Stimulated activated CD4-positive, alpha-beta T cell treated with anti-CD3 and anti-CD28 coated beads, Interleukin-12 subunit alpha, Interleukin-12 subunit beta, amount 100 ng/mL, for 48 hours (primary cell): ENCODE measurements at places on chromosomes 3 and 15.

- no peak for DNase-seq
These were observed 77.9 kb downstream of the SPSB4 start for GRCh38 chr3:141129049-141129448.

- no peak for DNase-seq
These were observed 9.2 kb upstream of the EPHA3 start for GRCh38 chr3:89098173-89098572.

DNA sequence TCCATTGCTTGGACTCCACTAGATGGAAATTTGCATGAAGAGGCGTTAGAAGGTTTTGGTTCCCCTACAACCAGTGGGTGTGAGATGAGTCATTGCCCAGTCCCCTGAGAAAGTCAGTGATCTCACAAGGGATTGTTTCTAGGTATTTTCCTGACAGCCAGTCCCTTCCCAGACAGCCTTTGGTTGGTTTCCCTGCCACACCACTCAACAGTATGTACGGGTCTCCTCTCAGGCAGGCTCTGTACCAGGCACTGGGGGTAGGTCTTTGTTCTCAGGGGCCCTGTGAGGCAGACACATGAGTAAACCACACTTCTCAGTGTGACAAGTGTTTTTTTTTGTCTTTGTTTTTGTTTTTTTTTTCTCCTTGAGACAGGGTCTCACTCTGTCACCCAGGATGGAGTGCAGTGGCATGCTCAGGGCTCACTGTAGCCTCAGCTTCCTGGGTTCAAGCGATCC, 4.0 kb downstream of the LAMP3 start:
- peak; percentile 57 for DNase-seq

GRCh38 chr3:186589121-186589520, 18.6 kb downstream of the DNAJB11 start:
- DNase-seq: no peak

- no peak for DNase-seq
These were observed 358.1 kb upstream of the TRIM42 start for GRCh38 chr3:140319739-140320138.

GRCh38 chr15:39502082-39502447, 78.8 kb upstream of the THBS1 start:
- DNase-seq: no peak

- DNase-seq: no peak
These were observed 107.5 kb upstream of the CHRM5 start for GRCh38 chr15:33860754-33861153.

DNA sequence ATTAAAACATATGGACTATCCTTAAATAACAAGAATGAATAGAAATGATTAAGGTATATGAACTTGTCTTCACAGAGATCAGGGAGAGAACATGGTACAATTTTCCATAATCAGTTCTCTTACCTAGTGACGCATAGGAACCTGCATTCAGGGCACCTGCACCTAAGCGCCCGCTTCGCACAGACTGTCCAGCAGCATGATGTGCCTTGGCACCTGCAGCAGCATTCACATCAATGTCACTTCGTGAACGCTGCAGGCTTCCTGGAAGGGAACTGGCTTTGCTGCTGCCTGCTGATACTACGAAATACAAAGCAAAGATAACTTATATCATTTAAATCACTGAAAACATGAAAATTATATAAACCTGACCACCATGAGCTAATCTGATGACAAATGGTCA, 115.2 kb downstream of the CLASP2 start:
- no peak for DNase-seq
